ENCODE measurements at places on chromosomes 3 and 15. TPM values are rescaled to one million over a fixed set of nuclear protein-coding genes. Genes with fewer than 3 reads are reported as not detected.

GRCh38 chr3:196193133-196193735, 18.0 kb downstream of the ZDHHC19 start:
- DNase-seq, result no peak

- peak; percentile 90 for DNase-seq
These were observed at the start of gene EOGT for GRCh38 chr3:69013253-69014021. Gene EOGT (minus strand): TSS chr3:69013684. CDS start chr3:69009846, 3,838 bp downstream.

- no peak for DNase-seq
These were observed 58.4 kb downstream of the RPL39L start for GRCh38 chr3:187080799-187081450.

- DNase-seq, result peak; percentile 61
These were observed 414.9 kb downstream of the RBMS3 start for GRCh38 chr3:29695643-29696198.

GRCh38 chr15:39426552-39427532, 154.0 kb upstream of the THBS1 start:
- DNase-seq, result no peak

GRCh38 chr3:158773845-158774830, 27.7 kb upstream of the MFSD1 start:
- peak; percentile 48 for DNase-seq

Gene ACY1
- 1.3 TPM for total RNA-seq
